Activated gamma-delta T cell treated with Interleukin-2 at 50 U/mL for 16 hours (primary cell): ENCODE measurements at places on chromosomes 7 and 10.
A peak's percentile ranks its signal among the peaks of the same experiment; 100 is the strongest.

GRCh38 chr7:5827755-5828154 is 46.3 kb upstream of the RNF216 start:
- DNase-seq = peak; percentile 38

DNA sequence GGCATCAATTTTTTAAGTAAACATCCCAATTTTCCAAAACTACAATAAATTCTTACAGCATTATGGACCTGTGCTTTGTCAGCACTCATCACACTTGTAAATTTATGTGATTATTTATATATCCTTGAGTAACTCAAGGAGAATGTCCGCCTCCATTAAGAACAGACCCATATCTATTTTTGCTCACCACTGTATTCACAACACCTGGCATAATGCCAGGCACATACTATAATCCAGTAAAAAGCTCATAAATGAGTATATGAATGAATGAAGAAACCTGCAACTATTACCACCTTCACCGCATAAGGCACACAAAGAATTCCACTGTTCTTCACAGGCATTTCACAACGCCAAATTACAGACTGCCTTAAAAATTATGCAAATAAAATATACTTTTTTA is 46.9 kb downstream of the MINDY3 start:
- DNase-seq = no peak

DNA sequence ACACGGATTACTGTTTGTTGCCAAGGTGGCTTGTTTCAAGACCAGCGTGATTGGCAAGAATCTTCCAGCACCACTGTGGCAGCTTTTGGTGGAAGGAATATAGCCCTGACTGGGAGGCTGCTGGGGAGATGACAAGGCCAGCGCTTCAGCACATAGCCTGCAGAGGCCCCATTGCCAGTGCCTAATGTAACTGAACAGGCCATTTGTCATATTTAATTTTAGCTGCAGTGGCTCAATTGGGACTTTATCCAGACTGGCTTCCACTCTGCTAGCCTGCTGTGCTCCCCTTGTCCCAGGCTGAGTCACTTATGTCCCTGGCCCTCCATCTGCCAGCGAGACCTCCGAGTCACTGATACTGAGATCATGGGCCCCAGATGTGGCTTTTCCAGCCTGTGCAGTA is 483.1 kb downstream of the GALNT17 start:
- DNase-seq = no peak

GRCh38 chr10:31683682-31684081 is 244.9 kb downstream of the ARHGAP12 start:
- no peak for DNase-seq

GRCh38 chr10:1544929-1545328 is 192.4 kb downstream of the ADARB2 start:
- no peak for DNase-seq

DNA sequence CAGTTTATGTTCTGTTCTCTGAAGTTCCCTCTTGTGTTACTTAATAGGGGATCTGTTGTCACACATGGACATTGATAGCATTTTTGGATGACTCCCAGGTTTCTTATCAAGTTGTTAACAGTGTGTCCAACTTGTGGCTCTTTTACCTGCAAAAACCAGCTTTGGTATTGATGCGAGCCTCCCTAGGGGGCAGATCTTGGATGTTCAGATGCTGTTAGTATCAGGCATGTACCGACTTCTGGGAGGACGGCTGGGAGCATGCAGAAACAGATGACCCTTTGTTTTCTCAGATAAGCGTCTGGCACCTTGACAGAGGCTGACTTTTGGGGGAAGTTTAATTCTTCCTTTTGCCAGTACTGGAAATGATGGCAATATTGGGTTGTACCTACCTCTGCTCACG is 2.2 kb downstream of the PLPP4 start:
- DNase-seq = no peak

DNA sequence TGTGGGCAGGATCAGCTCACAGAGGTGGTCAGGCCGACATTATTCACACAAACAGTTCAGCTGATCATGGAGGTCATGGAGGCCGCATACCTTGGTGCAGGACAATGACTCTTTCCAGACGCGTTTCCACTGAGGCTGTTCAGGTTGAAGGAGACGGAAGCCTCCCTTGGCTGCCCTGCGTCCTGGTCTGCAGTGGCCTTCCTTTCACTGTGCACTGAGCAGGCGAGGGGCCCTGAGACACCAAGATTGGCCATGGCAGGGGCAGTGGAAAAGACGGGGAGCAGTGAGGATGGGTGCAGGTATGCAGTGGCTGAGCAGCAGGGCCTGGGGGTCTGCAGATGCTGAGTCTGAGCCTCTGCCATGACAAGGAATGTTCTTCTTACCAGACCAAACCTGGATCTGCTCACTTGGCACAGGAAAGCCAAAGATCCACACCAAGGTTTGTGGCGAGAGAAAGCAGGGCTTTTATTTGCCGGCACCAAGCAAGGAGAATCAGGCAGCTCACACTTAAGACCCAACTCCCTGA is 263.3 kb downstream of the GLRX3 start:
- no peak for DNase-seq

GRCh38 chr10:119677126-119677525 is 25.9 kb downstream of the BAG3 start:
- DNase-seq = no peak

- no peak for DNase-seq
These were observed at the start of gene SVIL for GRCh38 chr10:29634764-29635625. SVIL (minus strand) TSS chr10:29634971; CDS start chr10:29555058, 79,913 bp downstream.

DNA sequence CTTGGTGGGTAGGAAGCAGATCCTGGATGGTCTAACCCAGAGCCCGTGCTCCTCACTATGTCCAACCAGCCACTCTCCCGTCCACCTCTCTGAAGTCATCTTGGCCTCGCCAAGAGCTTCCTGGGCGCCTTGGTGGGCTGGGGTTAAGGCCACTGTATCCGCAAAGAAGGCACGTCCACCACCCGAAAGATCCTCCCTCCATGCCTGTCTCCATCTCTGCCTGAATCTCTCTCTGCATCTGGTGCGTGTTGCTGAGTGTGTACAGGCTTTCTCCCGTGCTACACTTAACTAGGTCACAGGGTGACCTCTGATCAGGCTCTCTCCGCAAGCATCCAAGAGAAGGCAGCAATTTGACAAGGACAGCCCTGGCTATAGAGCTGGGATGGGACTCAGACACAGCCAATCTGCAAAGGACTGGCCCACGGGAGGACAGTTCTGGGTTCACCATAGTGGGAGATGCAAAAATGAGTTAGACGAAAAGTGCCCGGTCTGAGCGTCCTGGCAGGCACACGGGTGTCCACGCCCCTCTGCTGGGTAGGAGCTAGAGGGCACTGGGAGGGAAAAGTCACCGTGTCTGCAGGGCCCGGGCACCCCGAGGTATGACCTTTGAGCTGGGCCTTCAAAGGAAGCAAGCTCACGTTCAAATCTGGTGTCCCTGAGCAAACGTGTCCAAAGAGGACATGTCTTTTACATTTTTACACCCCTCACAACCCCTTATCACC is 9.4 kb upstream of the RFC2 start:
- DNase-seq = no peak

DNA sequence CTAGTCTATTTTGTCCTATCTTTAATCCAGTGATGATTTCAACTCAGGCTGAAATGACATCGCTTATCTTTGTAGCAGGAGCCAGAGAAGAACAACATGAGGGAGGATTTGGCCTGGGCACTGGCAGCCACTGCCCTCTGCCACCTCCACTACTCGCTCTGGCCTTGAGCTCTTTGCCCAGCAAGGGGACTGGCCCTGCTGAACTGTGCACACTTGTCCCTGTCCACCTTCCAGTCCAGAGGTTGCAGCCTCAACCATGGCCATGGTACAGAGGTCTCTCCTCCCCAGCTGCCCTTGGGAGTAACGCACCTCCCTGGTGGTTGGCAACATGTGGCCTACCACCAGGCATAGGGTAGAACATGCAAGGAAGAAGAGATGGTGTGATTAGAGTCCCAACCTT is 8.4 kb downstream of the HABP2 start:
- DNase-seq = no peak
